ENCODE measurements at places on chromosomes 1 and 21.

DNA sequence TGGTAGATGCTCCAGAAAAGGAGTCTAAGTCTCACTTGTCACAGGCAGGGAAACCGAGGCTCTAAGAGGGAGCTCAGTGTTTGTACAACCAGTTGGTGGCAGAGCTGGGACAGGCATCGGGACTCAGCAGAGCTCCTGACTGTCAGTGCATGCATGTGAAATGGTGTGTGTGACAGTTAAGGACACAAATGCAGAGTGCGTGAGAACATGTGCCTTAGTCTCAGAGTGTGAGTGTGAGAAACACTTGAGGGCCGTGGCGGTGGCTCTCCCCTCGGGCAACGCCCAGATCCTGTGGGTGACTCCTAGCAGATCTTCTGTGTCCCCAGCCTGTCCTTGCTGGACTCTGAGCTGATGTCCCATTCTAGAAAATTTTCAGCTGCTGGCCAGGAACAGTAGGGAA lies 362.6 kb downstream of the MATN1 start:
- DNase-seq = no peak

DNA sequence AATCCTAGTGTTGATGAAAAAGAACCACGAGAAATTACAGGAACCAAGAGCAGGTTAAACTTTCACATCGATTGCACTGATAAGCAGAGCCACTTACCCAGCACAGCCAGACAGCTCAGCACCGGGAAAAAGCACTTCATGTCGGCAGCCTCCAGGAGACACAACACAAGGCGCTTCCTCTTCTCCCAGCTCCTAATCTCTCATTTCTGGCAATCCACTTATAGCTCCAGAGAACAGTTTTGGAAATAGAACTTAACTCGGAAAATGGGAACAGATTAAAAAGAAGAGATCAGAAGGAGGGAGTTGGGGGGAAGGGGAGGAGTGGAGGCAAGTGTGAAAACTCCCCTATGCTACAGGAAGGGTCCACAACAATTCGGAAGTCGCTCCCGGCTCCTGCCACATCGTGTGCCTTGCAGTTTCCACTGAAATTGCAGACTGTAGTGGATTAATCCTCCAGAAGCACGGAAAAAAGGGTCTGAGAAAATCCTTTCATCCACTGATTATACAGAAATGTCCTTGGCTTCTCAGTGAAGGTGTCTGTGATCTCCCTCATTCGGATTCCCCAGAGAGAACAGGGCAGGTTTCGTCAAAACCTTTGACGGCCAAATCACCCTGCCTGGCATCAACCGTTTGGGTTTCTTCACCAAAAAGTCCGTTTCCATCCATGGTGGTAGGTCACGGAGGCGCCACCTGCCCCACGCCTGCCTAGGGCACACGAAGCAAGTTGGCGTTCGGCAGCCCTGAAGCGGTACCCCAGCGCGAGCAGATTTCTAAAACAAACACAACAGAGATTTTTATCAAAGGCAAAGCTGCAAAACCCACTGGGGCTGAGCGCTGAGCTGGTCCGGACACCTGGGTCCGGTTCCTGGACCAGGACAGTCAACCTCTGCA lies 1.1 kb downstream of the IGSF3 start:
- no peak for DNase-seq

GRCh38 chr1:241045659-241046058 lies 311.3 kb downstream of the RGS7 start:
- DNase-seq = no peak

GRCh38 chr1:169884634-169885033 lies 9.1 kb downstream of the SCYL3 start:
- no peak for DNase-seq

- no peak for DNase-seq
Observed at GRCh38 chr1:57411262-57411661, 12.6 kb downstream of the DAB1 start.
